ENCODE measurements at places on chromosomes 13 and 19.
A peak's percentile ranks its signal among the peaks of the same experiment; 100 is the strongest.

DNA sequence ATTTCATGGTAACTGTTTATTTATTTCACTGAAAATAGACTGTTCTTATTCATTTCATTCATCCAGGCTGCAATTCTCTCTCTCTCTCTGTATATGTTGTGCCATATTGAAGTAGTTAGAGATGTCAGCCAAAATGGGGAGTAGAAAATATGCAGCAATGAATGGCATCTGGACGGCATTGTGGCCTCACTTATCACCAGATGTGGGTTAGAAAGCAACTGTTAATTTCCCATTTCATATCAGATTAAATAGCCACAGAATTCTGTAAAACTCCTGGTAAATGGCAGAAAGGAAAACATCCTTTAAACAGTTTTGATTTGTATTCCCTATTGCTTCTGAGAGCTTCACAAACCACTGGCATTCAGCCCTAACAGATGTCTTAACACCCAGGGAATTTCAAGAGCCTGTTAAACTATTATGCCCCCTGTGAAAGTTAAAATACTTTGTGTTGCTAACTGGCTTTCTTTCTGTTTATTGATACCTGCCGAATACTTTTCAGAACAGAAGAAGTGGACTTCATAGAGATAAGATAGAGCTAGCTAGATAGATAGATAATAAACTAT is 1763.3 kb upstream of the MIR17HG start:
- no peak for DNase-seq

DNA sequence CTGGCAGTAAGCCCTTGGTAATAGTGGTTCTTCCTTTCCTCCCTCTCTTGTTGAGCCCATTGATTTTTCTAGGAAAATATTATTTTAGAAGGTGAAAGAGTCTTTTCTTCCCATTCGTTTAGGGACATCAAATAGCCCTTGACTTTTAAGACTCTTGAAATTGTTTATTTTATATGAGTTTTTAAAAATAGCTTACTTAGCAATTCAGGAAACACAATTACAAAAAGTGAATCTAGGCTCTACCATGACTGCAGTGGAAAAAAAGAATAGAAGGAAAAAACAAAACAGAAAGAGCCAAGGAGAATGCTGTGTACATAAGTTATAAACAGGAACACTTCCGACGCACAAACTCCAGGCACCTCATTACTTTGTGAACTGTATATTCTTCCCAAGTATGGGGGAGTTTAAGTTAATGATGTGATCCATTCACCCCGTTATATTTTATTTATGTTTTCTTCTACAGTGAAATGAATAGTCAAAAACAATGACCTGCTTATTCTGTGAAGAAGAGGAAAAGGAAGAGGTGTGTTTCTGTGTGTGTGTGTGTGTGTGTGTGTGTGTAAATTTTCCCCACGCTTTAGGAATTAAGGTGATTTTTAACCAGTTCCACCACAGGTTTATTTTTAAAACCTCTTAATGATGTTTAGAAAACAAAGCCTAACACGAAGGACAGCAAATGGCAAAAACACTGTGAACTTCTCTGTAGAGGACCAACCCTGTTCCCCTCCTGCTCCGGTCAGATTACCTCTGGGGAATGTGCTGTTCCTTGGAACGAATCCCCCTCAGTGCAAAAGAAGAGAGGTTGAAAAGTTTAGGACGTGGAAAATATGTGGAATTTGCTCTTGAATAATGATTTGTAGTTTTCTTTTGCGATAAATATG is 266.3 kb downstream of the KLF5 start:
- no peak for DNase-seq

DNA sequence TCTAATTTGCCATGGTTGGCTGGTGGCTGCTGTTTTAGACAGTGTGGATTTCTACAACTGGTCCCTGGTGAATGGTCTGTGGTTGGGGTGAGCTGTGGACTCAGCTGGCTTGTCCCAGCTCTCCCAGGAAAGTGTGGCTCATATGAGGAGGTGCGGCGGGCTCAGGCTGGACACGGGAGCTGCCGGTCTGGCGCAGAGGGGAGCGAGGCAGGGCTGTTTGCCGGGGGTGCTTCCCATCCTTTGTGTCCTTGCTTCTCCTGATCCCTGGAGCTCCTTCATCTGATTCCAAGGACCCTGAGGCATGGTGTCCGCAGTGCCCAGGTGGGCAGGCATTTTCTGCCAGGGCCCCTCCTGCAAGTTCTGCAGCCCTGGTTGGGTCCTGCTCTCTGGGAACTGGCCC is 104.9 kb downstream of the TEX29 start:
- DNase-seq = no peak

DNA sequence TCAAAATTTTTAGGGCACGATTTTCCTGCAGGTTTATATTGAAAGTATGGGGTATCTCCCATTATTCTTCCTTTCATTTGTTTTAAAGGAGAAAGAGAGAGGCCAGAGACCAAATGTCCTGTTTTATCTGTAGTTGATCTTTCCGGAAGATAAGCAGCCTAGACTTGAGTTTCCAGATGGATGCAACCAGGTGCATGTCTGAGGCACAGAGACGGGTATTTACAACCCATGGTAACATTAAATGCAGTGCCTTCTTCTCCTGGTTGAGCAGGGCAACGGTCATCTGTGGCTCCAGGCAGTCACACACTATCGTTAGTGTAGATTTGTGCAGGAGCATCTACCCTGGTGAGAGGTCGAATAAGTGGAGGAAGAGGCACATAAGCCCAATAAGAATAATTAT is 1507.1 kb downstream of the UQCRFS1 start:
- no peak for DNase-seq

- no peak for DNase-seq
These were observed 415.0 kb upstream of the SPRY2 start for GRCh38 chr13:80755910-80756309.

DNA sequence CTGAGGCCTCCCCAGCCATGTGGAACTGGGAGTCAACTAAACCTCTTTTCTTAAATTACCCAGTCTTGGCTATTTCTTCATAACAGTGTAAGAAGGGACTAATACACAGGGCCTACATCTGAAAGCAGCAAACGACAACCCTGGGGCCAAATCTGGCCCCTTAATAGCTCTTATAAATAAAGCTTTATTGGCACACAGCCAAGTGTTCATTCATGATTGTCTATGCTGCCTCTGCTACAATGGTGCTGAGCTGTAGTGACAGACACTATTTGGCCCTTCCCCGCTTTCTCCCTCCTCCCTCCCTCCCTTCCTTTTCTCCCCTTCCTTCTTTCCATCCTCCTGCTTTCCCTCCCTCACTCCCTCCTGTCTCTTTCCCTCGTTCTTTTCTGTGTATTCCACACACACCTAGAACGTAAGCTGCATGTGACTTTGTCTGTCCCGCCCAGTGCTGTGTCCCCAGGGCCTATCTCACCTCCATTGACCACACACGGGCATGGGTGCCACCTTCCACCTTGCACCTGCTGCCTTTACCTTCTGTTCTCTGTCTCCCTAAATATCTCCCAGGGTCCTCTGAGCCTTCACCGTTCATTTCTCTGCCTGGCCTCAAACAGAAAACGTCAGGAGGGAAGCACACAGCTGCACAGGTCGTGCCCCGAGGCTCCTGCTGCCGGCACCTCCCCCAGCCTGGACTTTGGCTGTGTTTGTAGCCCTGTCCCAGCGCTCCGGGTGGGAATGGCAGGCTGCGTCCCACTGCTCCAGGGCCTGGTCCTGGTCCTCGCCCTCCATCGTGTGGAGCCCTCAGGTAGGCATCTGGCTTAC is at the start of gene PROZ:
Gene PROZ, plus strand, starts transcription at position 720 of the 819 bp plus-strand sequence. Its CDS starts 13 bp downstream, at position 733.
- DNase-seq = no peak

DNA sequence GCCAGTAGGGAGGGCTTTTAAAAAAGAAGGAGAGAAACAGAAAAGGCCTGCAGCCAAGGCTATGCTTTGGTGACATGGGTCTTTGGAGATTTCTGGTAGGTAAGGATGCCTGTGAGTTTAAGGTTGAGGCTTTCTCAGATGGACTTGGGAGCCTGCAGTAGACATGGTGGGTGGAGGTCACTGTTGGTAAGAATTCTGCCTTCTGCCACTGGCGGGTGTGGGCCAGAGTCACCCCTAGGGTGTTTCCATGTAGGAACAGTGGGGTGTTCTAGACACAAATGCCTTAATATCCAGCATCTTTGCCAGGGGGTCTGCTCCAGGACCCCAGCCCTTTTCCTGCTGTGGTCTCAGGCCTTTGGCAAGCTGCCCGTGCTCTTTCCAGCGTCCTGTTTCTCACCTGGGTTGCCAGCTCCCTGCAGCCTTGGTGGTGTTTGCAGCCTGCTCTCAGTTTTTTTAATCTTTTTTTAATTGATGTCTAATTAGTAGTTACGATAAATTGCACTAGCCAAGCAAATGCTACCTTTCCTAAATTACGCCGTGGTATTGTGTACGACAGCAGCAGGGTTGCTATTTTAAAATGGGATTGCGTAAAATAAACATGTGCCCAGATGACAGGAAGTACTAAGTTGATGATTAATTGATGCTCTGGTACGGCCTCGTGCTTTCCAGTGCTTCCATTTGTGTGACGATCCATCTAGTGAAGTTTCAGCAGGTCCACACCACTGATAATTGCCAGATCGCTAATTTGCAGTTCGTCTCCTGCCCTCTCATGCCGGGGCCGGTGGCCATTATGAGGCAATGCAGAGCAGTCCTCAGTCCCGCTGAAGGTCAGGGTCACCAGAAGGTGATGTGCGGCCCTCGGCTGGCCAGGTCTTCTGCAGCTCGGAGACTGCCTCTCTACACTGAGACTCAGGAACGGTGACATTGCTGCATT is 35.3 kb upstream of the NPAS1 start:
- DNase-seq = no peak

GRCh38 chr13:51291341-51291740 is 48.1 kb upstream of the SERPINE3 start:
- DNase-seq = no peak

GRCh38 chr13:44542361-44542760 is 33.8 kb downstream of the TSC22D1 start:
- no peak for DNase-seq

GRCh38 chr19:58002384-58003173 is at the start of gene ZNF606:
ZNF606 (minus strand) TSS chr19:58002820; CDS start chr19:58001319, 1,501 bp downstream.
- peak; percentile 63 for DNase-seq

- no peak for DNase-seq
These were observed 563.5 kb upstream of the SLITRK5 start for GRCh38 chr13:87107651-87108050.

DNA sequence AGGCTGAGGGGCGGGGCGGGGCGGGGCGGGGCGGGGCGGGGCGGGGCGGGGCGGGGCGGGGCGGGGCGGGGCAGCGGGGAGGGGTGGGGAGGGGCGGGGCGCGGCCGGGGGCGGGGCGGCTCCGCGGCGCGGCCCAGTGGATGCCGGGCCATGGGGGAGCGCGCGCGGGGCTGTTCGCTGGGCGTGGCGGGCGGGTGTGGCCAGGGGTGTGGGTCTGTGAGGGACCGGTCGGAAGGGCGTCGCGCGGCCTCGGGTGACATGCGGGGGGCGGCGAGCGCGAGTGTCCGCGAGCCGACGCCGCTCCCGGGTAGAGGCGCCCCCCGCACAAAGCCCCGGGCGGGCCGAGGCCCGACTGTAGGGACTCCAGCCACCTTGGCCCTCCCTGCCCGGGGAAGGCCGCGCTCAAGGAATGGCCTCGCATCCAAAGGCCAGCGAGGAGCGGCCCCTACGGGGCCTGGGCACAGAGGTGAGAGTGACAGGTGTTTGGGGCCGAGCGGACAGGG is at the start of gene ZFP28:
Gene ZFP28, plus strand, starts transcription at position 188 of the 503 bp plus-strand sequence. Its CDS starts 71 bp downstream, at position 259.
- DNase-seq = no peak

- DNase-seq = no peak
These were observed 46.0 kb upstream of the RANBP3 start for GRCh38 chr19:6023936-6024335.

DNA sequence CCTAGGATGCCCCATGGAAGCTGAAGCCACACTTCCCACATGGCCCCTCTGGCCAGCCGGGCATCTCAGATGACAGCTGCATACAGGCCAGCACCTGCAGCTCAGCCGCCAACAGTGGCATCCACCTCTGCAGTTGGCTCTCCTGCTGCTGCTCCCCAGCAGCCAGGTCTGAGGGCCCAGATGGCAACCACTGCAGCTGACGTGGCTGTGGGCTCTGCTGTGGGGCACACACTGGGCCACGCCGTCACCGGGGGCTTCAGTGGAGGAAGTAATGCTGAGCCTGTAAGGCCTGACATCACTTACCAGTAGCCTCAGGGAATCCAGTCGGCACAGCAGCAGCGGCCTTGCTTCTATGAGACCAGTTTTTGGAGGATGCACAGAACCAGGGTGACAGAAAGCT is 45.3 kb upstream of the LSM14A start:
- no peak for DNase-seq

DNA sequence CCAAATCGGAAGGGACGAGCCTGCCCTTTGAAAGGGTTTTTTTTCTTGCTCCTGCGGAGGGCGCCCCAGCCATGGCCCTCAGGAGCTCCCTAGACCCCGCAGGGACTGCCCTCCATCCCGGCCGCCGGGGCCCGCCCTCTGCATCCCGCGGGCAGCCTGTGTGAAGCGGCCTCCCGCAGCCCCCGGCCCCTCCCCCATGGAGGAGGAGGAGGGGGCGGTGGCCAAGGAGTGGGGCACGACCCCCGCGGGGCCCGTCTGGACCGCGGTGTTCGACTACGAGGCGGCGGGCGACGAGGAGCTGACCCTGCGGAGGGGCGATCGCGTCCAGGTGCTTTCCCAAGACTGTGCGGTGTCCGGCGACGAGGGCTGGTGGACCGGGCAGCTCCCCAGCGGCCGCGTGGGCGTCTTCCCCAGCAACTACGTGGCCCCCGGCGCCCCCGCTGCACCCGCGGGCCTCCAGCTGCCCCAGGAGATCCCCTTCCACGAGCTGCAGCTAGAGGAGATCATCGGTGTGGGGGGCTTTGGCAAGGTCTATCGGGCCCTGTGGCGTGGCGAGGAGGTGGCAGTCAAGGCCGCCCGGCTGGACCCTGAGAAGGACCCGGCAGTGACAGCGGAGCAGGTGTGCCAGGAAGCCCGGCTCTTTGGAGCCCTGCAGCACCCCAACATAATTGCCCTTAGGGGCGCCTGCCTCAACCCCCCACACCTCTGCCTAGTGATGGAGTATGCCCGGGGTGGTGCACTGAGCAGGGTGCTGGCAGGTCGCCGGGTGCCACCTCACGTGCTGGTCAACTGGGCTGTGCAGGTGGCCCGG is 815 bp downstream of the MAP3K10 start:
- no peak for DNase-seq

DNA sequence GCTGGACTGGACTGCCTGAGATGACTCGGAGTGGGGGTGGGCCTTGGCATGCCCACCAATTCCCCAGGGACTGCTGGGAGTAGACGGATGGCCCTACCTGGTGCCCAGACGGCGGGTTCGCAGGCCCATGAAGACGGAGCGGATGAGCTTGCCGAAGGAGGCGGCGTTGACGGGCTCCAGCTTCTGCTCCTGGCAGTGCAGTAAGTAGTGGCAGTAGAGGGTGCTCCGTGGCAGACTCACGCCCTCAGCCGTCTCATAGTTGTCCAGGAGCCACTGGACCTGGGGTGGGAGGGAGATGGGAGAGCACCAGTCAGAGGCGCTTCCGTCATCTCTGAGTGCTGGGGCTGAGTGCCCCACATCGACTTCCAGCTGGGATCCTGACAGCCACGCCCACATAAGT is 17.6 kb downstream of the DCAF15 start:
- DNase-seq = no peak

- no peak for DNase-seq
These were observed 3.9 kb downstream of the FFAR1 start for GRCh38 chr19:35351411-35352176.

DNA sequence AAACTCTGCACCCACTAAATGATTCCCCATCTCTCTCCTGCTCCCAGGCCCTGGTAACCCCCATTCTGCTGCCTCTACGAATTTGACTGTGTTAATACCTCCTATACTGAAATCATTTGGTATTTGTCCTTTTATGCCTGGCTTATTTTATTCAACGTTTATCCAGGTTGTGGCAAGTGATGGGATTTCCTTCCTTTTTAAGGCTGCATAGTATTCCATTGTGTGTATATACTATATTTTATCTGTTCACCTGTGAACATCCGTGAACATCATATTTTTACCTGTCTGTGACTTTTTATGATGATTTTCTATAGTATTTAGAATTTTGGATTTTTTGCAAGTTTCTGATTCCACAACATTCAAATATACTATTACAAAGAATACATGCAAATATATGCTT is 13.9 kb upstream of the CEBPG start:
- no peak for DNase-seq

Data from stimulated activated CD8-positive, alpha-beta memory T cell treated with anti-CD3 and anti-CD28 coated beads, Interleukin-2, amount 100 ng/mL, for 1 hour (primary cell).